ENCODE measurements at places on chromosomes 16 and 17. TPM values are rescaled to one million over a fixed set of nuclear protein-coding genes. Genes with fewer than 3 reads are reported as not detected.

GRCh38 chr17:16352303-16352666 is 984 bp downstream of the CENPV start:
- DNase-seq, result no peak

Gene RCVRN
- polyA plus RNA-seq, result 1.1 TPM

Gene C1QL1
- 1.5 TPM for polyA plus RNA-seq

DNA sequence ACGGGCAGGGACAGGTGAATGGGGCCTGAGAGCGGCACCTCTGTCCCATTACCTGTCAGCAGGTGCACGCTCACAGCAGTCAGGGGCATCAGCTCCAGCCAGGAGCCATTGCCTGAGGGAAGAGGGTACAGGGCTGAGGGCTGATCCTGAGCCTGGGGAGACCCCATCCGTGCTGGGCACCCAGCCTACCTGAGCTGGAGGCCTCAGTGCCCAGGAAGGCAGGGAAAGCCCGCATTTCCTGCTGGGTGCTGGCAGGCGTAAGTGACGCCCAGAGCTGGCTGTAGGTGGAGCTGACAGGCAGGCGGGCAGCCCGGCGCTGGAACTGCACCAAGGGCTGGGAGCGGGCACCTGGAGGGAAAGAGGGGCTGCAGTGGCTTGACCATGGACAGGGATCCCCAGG is 7.4 kb downstream of the FAM171A2 start:
- no peak for DNase-seq

Gene PLA2G10
- 0.72 TPM for polyA plus RNA-seq

Gene MYO1D
- polyA plus RNA-seq, result 5.7 TPM

Gene TELO2
- polyA plus RNA-seq, result 36.9 TPM

DNA sequence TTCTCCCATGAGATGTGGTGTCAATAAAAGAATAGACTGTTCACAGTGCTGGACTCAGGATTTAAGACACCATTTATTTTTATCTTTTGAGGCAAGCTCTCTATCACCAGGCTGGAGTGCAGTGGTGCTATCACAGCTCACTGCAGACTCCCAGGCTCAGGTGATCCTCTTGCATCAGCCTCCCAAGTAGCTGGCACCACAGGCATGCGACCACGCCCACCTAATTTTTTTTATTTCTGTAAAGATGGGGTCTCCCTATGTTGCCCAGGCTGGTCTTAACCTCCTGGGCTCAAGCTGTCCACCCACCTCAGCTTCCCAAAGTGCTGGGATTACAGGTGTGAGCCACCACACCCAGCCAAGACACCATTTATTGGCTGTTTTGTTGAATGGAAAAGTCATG is 18.6 kb upstream of the DRG2 start:
- DNase-seq, result no peak

DNA sequence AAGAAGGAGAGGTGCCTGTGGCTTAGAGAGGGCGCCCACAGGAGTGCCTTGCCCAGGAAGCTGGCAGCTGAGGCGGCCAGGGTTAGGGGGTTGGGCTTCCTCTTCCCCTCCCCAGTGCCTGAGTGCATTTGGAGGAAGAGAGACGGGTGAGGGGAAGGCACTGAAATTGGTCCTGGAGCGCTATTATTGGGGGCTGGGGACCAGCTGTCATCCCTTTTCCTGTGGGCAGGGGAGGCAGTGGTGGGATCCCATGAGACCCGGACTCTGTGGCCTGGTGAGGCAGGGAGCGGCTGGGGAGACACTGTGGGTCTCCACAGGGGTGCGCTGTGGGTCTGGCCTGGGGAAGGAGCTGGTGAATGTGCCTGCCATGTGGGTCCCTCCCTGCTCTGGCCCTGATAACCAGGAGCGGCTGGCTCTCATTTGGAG is 259.7 kb downstream of the SEC14L1 start:
- no peak for DNase-seq

Gene GAS7
- polyA plus RNA-seq, result 57.4 TPM

Gene TXNL4B
- 14.8 TPM for polyA plus RNA-seq

- DNase-seq, result no peak
These were observed 62.7 kb downstream of the SEC14L1 start for GRCh38 chr17:77203436-77203835.

DNA sequence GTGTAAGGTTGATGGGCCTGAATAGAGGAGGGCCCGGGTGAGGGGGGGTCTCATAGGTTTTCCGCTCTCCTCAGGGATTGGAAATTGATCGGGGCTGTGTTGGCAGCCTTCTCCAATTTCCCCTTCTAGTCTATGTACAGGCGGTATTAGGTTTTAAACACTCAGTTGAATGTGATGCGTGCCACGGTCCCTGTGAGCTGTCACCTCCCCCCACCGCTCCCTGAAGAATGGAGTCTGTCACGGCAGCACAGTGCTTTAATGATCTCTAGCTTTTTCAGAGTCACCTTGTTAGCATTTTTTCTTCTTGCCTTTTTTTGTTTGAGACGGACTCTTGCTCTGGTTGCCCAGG is 800 bp downstream of the COX4I1 start:
- no peak for DNase-seq

Gene CTRB1
- 0.15 TPM for polyA plus RNA-seq
